CD4-positive, alpha-beta T cell treated with Interleukin-1 beta for 1 hour (primary cell): ENCODE measurements at places on chromosomes 6 and 20.

DNA sequence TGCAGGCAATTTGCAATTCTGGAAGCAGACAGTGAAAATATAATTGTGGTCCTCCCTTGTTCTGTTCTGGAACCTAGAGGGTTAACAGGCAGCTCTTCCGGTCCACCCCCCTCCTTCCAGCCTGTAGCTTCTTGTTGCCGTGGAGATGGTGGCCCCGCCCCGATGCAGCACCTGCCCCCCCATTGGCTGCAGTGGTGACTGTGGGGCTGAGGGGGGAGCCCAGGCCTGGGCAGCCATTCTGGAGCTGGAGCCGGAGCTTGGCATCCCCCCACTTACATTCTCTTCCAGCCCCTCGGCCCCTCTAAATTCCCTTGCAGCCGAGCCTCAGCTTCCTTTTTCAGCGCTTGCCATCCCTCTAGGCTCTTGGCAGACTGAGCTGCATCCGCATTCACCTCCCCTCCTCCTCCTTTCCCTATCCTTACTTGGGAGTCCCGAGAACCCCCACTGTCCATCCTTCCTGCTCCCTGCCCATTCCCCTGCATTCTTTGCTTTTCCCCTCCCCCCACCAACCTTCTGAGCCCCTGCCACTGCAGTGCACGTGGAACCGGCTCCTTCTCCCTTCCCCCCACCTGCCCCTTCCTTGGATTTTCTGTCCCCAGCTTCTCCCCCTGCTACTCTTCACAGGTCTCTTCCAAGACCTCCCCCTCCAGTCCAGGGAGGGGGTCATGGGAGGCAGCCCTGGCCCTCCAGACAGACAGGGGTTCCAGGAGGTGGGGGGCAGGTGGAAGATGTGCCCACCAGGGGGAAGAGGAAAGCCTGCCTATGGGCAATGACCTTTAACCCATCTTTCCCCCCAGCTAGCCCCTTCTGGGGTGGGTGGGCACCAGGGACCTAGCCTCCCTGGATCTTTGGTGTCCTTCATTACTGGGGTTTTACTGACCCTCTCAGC lies 11.4 kb downstream of the SYNGAP1 start:
- peak; percentile 90 for DNase-seq

GRCh38 chr6:166575205-166575604 lies 11.3 kb downstream of the RAMACL start:
- DNase-seq: no peak

DNA sequence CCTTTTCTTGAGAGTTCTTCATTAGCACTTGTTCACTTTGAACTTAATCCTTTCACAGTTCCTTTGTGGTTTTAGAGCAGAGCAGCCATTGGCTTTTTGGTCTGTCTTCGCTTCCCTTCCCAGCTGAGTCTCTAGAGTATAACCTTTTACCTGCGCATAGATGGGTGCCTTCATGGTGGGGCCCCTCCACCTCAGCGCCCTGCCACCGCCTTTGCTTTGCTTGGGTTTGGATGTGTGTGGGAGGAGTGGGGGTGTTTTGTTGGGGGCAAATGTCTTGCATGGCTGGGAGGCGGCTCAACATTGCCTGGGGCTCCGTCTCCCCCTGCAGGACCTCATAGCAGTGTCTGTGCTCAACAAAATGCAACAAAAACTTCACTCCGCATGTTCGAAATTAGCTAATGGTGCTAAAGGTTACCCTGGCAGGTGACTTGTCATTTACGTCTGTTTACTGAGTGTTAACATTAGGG lies 11.9 kb downstream of the PYGB start:
- DNase-seq: peak; percentile 17

GRCh38 chr6:34126419-34126818 lies 19.5 kb downstream of the GRM4 start:
- DNase-seq: no peak

DNA sequence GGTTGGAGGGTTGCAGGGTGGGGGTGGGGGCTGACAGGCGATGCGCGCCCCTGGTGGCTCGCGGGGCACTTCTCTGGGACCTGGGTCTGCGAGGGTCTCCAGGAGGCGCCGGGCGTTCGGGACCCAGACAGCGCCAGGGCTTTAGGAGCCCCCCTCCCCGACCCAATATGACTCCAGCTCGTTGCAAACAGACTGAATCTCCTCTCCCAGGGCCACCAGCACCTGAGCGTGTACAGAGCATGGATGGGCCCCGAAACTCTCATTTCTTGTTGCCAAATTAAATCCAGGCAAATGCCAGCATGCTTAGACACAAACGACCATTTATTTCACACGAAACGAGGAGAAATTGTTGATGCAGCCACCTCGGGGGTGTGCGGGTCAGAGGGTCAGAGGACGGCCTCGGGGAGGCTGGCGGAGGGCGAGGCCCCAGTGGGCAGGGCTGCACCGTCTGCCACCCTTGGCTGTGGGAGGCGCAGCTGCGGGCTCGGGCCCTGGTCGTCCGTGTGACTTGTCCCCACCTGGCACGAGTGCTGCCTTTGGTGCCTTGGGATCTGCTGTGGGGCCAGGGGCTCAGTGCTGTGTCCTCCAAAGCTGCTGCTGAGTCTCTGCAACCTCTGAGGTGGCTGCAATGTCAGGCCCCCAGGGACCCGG lies 20.9 kb upstream of the GATA5 start:
- peak; percentile 17 for DNase-seq

GRCh38 chr6:169427856-169428255 lies 174.2 kb upstream of the THBS2 start:
- DNase-seq: no peak

- no peak for DNase-seq
Measured at GRCh38 chr6:118740372-118740771, 89.0 kb upstream of the CEP85L start.

DNA sequence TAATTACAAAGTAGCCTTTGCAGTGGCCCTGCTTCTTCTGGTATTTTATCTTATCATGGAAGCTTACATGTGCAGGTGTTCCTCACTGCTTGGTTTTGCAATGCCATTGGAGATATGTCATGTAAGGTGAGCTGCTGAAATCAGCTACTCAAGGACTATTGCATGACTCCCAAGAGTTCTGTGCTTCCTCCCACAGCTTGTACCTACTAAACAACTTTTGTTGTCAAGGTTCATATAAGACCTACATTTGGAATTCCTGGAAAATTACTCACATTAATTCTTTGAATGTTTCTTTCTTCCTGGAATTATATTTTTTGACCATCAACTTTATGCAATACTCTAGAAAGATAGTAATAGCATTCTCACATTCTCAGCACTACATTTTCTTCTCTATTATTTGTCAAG lies 427.5 kb upstream of the HSF2 start:
- no peak for DNase-seq

DNA sequence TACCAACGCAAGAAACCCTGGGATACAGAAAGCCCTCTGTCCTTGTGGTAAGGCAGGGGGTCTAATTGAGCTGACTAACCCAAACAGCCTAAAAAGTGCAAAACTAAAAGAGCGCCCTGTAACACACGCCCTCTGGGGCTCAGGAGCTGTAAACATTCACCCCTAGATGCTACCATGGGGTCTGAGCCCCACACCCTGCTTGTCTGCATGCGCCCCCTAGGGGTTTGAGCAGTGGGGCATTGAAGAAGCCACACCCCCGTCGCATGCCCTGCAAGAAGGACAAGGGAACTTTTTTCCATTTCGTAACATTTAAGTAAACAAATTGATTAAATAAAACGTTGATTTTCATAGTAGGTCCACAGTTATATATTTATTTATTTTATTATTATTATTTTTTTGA lies 616.9 kb upstream of the MAN1A1 start:
- no peak for DNase-seq

- no peak for DNase-seq
Measured at GRCh38 chr6:34385793-34386195, 6.7 kb downstream of the NUDT3 start.

- DNase-seq: no peak
Measured at GRCh38 chr6:112274774-112275173, 20.4 kb upstream of the LAMA4 start.

DNA sequence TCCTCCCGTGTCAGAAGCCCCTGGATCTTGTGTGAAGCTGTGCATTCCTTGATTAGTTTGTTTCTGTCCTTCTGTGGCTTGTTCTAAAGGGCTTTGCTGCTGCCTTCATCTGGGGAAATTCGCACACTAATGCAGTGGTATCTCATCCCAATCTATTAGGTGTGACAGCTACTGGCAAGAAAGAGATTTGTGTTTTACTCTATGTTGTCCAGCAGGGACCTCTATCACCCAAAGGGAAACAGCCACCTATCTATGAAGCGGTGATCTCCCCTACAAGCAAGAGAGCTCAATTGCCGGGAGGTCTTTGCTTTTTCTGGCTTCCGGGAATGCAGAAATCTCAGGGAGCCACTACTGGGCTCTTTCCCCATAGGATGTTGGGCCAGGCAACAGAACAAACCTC lies 151.8 kb downstream of the NRN1 start:
- DNase-seq: no peak

GRCh38 chr6:13334953-13335352 lies 6.6 kb upstream of the TBC1D7 start:
- DNase-seq: no peak

- DNase-seq: no peak
Measured at GRCh38 chr6:12594530-12594893, 122.1 kb upstream of the PHACTR1 start.

- DNase-seq: no peak
Measured at GRCh38 chr20:24796236-24796635, 152.8 kb upstream of the CST7 start.

DNA sequence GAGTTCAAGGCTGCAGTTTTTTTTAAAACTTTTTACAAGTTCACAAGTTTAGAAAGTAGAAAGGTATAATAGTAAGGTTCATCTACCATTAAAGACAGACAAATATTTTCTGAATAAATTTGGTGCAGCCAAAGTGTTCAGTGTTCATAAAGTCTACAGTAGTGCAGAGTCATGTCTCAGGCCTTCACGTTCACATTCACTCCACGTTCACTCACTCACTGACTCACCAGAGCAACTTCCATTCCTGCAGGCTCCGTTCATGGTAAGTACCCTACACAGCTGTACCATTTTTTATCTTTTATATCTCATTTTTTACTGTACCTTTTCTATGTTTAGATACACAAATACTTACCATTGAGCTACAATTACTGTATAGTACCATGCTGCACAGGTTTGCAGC lies 67.6 kb downstream of the B4GALT5 start:
- no peak for DNase-seq

DNA sequence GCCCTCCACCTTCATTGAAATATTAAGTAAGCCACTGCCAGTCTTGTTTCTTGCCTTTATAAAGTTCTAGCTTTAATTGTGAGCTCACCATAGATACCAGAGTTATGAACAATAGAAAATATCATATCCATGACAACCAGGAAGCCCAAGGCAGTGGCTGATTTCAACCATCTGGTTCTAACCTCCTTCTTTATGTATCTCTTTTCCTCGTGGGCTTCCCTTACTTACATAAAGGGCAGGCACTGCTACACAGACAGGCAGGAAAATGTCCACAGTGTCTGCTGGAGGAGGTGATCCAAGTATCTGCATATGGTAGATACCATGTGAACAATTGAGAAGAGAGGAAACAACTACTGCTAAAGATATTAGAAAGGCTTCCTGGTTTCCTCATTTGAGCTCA lies 65.2 kb upstream of the PRND start:
- no peak for DNase-seq

DNA sequence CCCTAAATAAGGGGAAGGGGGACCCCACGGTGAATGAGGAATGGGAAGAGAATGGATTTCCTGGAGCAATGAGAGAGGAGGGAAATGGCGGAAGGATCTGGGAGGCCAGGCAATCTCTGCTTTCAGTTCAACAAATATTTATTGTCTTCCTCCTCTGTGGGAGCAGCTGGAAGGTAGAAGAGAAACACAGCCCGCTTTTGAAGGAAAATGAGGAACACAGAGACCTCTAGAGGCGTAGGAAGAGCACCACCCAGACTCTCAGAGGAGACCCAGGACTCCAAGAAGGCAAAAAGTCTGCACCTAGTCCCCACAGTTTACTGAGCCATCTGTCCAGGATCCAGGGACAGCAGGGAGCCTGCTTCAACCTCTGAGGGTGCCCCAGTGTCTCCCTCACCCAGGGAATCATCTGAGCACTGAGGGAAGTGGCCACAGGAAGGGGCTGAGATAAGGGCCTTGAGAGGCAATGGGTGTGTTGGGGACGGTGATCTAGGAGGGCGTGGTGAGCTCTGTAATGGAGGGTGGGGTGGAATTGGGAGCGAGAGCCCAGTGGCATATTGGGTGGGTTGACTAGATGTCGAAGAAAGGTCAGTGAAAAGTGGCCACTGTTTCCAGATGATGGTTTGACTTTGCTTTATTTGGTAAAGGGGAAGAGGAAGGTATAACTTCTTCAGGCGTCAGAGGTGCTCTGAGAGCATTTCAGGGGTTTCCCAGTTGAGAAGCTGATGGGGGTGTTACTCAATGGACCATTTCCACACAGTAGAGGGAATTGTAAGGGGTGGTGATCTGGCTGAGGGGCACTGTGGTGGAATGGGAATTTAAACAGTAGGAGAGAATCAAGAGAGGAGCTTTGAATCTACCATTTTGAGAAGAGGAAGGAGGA lies 610 bp downstream of the PSORS1C1 start:
- no peak for DNase-seq

- DNase-seq: no peak
Measured at GRCh38 chr6:121816906-121817540, 381.6 kb downstream of the GJA1 start.

- no peak for DNase-seq
Measured at GRCh38 chr20:8573686-8574085, 441.6 kb downstream of the PLCB1 start.

GRCh38 chr20:11076434-11077105 lies 402.8 kb upstream of the JAG1 start:
- DNase-seq: no peak

DNA sequence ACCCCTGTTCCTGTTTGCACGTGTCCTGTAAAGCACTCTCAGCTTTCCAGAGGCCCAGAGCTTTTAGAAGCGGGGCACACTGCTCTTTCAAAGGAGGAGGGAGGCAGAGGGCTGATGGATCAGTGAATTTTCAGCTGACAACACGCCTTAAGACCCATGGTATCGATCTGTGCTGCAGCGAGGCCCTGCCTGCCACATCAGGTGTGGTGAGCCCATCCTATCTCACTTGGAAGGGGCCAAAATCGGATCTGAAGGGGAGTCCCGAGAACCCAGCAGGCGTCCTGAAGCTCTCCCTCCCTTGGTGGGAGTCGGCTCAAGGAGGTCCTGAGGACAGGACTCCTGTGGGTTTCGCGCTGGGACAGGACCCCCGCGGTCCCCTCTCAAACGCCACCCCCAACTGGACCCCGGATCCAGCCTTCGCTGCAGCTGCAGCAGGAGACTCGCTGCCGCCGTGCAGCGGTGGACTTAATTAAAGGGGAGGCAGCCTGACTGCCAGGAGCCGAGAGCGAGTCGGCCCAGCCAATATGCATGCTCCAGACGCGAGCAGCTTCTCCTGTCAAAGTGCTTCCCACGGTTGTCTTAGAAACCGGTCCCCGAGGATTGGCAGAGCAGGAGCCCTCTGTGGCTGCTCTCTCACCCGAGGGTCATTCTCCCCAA lies 580.0 kb upstream of the ZNF337 start:
- no peak for DNase-seq
